ENCODE measurements at places on chromosomes 1 and 21.

- DNase-seq, result no peak
Measured at GRCh38 chr1:23449958-23450357, 25.4 kb upstream of the TCEA3 start.

DNA sequence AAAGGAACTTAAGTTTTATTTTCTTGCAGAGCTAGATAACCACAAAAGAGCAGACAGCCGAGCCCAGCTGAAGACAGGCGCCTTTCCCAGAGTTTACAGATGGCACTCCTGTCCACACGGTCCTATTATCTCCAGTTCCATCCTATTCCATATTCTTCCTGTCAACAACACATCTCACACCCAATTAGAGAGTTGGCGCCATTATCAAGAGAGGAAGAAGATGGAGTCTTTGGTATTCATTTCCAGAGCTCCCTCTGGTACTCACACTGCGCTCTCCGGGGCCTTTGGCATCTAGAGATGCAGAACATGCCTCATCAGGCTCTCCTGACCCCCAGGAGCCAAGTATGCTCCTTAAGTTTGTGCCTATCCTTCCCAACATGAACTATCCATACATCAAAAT is 43.3 kb upstream of the SIPA1L2 start:
- no peak for DNase-seq

GRCh38 chr1:170664093-170664827 is at the start of gene PRRX1:
Gene PRRX1 (plus strand): TSS chr1:170664131. CDS start chr1:170664219, 88 bp downstream.
- DNase-seq, result no peak

- peak; percentile 6 for DNase-seq
Measured at GRCh38 chr1:97243973-97244560, 522.5 kb downstream of the PTBP2 start.

- DNase-seq, result peak; percentile 79
Measured at GRCh38 chr21:44927587-44928461, 7.1 kb upstream of the ITGB2 start.
